Cardiac muscle cell (in vitro differentiated cells and primary cell): ENCODE measurements at places on chromosomes 2 and 18.

- no peak overlapping the region for H3K4me3 ChIP-seq
- no peaks in the 10 kb centered on the region for H3K27me3 ChIP-seq
Observed at GRCh38 chr2:73850009-73850408, 21.2 kb downstream of the STAMBP start.

DNA sequence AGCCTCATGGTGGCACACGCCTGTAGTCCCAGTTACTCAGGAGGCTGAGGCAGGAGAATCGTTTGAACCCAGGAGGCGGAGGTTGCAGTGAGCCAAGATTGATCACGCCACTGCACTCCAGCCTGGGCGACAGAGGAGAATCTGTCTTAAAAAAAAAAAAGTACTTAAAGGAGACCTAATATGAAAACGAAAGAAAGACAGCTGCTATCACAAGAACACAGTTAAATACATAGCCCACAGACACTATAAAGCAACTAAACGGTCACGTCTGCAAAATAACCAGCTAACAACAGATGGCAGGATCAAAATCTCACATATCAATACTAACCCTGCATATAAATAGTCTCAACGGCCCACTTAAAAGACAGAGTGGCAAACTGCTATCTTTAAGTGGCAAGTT, 43.9 kb upstream of the TACR1 start:
- no peaks in the 10 kb centered on the region for H3K27me3 ChIP-seq
- H3K36me3 ChIP-seq: no peaks in the 10 kb centered on the region
- no peak overlapping the region for H3K4me3 ChIP-seq
- no peak for DNase-seq

DNA sequence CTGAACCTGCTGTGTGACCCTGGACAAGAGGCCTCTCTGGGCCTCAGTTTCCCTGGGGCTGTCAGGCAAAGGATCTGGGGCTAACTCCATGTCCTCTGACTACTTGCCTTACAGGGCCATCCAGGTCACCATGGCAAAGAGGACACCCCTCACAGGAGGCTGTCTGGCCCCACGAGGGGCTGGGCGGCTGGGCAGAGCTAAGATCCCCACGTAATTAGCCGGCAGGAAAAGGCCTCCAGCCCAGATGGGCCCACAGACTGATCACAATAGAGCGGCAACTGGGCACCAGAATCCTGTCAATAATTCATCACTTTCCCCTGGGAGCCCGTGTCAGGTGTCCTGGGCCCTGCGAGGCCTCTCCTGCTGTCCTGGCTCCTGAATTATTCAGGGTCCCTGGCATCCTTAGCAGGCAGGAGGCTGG, 44.8 kb upstream of the OTOF start:
- peaks cover 13% of the 10 kb centered on the region for H3K27me3 ChIP-seq
- H3K36me3 ChIP-seq: no peaks in the 10 kb centered on the region
- no peak for DNase-seq
- H3K4me1 ChIP-seq: no peaks in the 10 kb centered on the region

- peak within 1 kb of the TSS; percentile 68 for H3K4me3 ChIP-seq
- peak within 1 kb of the TSS; percentile 47 for H3K27ac ChIP-seq
- no peaks in the 10 kb centered on the region for H3K36me3 ChIP-seq
- H3K27me3 ChIP-seq: no peaks in the 10 kb centered on the region
- peak; percentile 96 for DNase-seq
Observed at GRCh38 chr2:231780909-231781797, at the start of gene PDE6D. PDE6D (minus strand) TSS chr2:231781282; CDS start chr2:231781114, 168 bp downstream.

DNA sequence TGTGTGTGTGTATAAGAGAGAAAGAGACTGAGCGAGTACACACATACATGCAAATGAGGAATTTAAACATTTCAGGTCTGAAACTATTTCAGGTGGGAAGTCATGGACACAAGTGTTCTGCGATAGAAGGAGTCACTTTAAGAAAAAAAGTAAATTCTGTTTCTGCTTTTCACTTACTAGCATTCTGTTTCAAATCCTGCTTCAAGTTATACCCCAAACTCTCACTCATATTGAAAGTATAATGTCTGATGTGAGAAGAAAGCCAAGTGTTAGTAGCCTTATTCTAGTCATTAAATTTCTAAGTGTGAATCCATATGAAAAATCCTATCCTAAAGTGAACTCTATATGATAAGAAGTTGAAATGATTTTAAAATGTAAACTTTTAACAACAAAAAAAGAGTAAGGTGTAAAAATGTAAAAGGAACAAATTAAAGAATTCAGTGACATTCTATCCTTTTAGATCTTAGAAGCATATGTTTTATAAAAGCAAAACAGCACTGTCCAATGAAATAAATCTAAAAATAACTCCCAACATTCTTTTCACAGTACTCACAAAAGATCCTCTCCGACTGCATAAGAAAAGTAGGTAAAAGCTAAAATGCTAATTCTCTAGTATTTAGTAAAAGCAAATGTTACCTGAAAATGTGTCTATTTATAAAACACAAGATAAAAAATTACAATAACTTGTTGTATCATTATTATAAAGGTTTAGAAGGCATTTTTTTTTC, 570.6 kb downstream of the ZEB2 start:
- H3K27me3 ChIP-seq: no peaks in the 10 kb centered on the region
- no peaks in the 10 kb centered on the region for H3K4me1 ChIP-seq
- no peak overlapping the region for H3K27ac ChIP-seq
- DNase-seq: no peak

GRCh38 chr18:66271962-66272361, 331.9 kb downstream of the CDH19 start:
- no peak overlapping the region for H3K4me3 ChIP-seq
- no peaks in the 10 kb centered on the region for H3K36me3 ChIP-seq
- no peak for DNase-seq
- no peak overlapping the region for H3K27ac ChIP-seq

- H3K4me3 ChIP-seq: no peak overlapping the region
- no peak for DNase-seq
- no peak overlapping the region for H3K27ac ChIP-seq
- no peaks in the 10 kb centered on the region for H3K4me1 ChIP-seq
Observed at GRCh38 chr18:51575171-51575570, 377.7 kb upstream of the MEX3C start.

DNA sequence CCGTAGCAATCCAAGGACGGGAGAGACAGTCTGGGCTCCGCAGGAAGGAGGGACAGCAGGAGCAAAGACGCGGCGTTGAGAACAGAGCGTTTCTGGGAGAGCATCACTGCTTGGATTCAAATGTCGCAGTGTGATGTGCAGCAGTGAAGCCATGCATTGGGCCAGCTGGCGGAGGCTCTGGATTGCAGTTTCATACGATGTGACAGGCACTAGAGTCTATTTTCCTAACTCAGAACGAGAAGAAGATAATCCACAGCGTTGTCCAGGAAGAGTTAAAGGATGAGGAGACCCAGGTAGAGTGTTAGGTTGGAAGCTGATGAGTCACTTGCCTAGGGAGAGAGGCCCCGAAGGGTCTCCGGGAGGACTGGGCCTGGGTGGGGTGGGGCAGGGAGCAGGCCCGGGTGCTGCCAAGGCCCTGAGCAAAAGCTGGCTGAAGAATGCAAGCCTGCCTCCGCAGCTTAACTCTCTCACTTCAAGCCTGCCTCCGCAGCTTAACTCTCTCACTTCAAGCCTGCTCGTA, 17.7 kb upstream of the SEMA4C start:
- DNase-seq: no peak
- no peak overlapping the region for H3K4me3 ChIP-seq
- no peaks in the 10 kb centered on the region for H3K27me3 ChIP-seq
- no peaks in the 10 kb centered on the region for H3K36me3 ChIP-seq
- H3K4me1 ChIP-seq: peaks cover 27% of the 10 kb centered on the region
- no peak overlapping the region for H3K27ac ChIP-seq

- no peaks in the 10 kb centered on the region for H3K36me3 ChIP-seq
- H3K4me1 ChIP-seq: peaks cover 36% of the 10 kb centered on the region
- peak overlapping the region; percentile 98 for H3K27ac ChIP-seq
- peak overlapping the region; percentile 94 for H3K4me3 ChIP-seq
- no peaks in the 10 kb centered on the region for H3K27me3 ChIP-seq
Observed at GRCh38 chr2:222862106-222862908, 1.5 kb downstream of the ACSL3 start.

DNA sequence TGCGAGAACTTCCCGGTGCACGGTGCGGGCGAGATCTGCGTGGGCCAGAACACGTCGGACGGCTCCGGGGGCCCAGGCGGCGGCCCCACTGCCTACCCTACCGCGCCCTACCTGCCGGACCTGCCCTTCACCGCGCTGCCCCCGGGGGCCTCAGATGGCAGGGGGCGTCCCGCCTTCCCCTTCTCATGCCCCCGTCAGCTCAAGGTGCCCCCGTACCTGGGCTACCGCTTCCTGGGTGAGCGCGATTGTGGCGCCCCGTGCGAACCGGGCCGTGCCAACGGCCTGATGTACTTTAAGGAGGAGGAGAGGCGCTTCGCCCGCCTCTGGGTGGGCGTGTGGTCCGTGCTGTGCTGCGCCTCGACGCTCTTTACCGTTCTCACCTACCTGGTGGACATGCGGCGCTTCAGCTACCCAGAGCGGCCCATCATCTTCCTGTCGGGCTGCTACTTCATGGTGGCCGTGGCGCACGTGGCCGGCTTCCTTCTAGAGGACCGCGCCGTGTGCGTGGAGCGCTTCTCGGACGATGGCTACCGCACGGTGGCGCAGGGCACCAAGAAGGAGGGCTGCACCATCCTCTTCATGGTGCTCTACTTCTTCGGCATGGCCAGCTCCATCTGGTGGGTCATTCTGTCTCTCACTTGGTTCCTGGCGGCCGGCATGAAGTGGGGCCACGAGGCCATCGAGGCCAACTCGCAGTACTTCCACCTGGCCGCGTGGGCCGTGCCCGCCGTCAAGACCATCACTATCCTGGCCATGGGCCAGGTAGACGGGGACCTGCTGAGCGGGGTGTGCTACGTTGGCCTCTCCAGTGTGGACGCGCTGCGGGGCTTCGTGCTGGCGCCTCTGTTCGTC, 1.7 kb downstream of the FZD7 start:
- DNase-seq: peak; percentile 71
- no peak overlapping the region for H3K27ac ChIP-seq
- H3K27me3 ChIP-seq: peaks cover 24% of the 10 kb centered on the region
- peaks cover 36% of the 10 kb centered on the region for H3K4me1 ChIP-seq
- H3K36me3 ChIP-seq: no peaks in the 10 kb centered on the region

- no peaks in the 10 kb centered on the region for H3K4me1 ChIP-seq
- no peak overlapping the region for H3K4me3 ChIP-seq
- no peaks in the 10 kb centered on the region for H3K27me3 ChIP-seq
Observed at GRCh38 chr18:73893880-73894279, 253.8 kb downstream of the FBXO15 start.

GRCh38 chr2:139652385-139652784, 872.2 kb upstream of the NXPH2 start:
- no peaks in the 10 kb centered on the region for H3K4me1 ChIP-seq
- no peak for DNase-seq
- no peaks in the 10 kb centered on the region for H3K36me3 ChIP-seq
- no peaks in the 10 kb centered on the region for H3K27me3 ChIP-seq

GRCh38 chr18:68714366-68714711, 569 bp downstream of the TMX3 start:
- DNase-seq: no peak
- peaks cover 24% of the 10 kb centered on the region for H3K36me3 ChIP-seq
- peak overlapping the region; percentile 78 for H3K27ac ChIP-seq
- H3K27me3 ChIP-seq: no peaks in the 10 kb centered on the region
- H3K4me1 ChIP-seq: peaks cover 3% of the 10 kb centered on the region
- H3K4me3 ChIP-seq: peak overlapping the region; percentile 77

DNA sequence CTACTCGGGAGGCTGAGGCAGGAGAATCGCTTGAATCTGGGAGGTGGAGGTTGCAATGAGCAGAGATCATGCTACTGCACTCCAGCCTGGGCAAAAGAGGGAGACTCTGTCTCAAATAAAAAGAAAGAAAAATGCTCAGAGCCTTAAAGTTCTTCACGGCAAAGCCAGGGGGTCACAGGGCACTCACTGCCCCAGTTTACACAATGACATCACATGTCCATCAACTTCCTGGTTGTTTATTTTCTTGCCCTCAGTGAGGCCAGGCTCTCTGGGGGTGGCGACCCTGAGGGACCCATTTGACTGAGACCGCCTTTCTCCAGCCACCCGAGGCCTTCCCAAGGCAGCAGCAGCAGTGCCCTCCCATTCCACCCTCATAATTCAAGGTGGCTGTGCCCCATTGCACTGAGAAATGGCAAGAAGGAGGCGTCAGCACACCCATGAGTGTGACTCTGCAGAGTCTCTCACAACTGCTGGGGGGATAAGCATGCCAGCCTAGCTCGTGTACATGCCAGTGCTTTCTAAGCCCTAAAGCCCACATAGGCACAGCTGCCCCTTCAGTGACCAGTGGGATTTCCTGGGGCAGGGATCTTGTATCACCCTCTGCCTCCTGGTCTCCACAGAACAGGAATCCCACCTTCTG, 50.0 kb downstream of the SFXN5 start:
- no peak overlapping the region for H3K4me3 ChIP-seq
- no peaks in the 10 kb centered on the region for H3K4me1 ChIP-seq
- DNase-seq: no peak
- H3K36me3 ChIP-seq: no peaks in the 10 kb centered on the region
- no peak overlapping the region for H3K27ac ChIP-seq

DNA sequence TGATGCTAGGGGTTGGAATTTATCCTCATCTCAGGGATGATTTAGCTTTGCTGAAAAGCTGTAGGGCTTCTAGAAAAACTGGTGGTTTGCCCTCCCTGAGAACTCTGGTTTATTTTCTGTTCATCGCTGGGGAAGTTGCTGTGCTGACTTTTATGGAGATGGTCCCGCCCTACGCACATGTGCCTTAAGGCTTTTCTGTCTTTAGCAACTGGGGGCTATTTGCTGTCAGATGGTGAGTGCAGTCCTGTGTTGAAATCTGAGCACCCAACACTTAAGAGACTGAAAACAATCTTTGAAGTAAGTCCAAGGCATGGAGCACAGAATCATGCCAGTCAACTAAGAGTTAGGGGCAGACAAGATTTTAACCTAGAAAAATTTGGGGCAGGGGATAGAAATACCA, 2148.4 kb upstream of the CELF4 start:
- no peaks in the 10 kb centered on the region for H3K27me3 ChIP-seq
- H3K4me3 ChIP-seq: no peak overlapping the region
- H3K27ac ChIP-seq: no peak overlapping the region
- DNase-seq: peak; percentile 35

GRCh38 chr2:86275384-86275799, 62.0 kb downstream of the REEP1 start:
- peaks cover 3% of the 10 kb centered on the region for H3K4me1 ChIP-seq
- no peaks in the 10 kb centered on the region for H3K27me3 ChIP-seq
- no peaks in the 10 kb centered on the region for H3K36me3 ChIP-seq
- no peak for DNase-seq
- H3K27ac ChIP-seq: no peak overlapping the region

DNA sequence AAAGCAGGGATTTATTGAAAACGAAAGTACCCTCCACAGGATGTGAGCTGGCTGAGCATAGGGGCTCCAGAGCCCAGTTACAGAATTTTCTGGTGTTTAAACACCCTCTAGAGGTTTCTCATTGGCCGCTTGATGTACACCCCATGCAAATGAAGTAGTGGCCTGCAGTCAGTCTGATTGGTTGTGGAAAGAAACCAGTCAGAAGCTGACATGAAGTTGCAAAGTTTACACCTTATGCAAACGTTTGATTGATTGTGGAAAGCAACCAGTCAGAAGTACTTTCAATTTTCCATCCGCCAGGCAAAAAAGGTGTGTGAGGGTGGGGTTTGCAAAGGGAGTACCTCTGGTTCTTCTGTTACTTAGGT, 62.3 kb downstream of the VWA3B start:
- H3K36me3 ChIP-seq: no peaks in the 10 kb centered on the region
- H3K27ac ChIP-seq: no peak overlapping the region
- peak; percentile 26 for DNase-seq
- H3K4me1 ChIP-seq: peaks cover 9% of the 10 kb centered on the region
- H3K27me3 ChIP-seq: no peaks in the 10 kb centered on the region
